ENCODE measurements at places on chromosomes 12 and 14.
A peak's percentile ranks its signal among the peaks of the same experiment; 100 is the strongest.

- DNase-seq: no peak
Observed at GRCh38 chr12:56011509-56012090, 9.2 kb upstream of the IKZF4 start.

DNA sequence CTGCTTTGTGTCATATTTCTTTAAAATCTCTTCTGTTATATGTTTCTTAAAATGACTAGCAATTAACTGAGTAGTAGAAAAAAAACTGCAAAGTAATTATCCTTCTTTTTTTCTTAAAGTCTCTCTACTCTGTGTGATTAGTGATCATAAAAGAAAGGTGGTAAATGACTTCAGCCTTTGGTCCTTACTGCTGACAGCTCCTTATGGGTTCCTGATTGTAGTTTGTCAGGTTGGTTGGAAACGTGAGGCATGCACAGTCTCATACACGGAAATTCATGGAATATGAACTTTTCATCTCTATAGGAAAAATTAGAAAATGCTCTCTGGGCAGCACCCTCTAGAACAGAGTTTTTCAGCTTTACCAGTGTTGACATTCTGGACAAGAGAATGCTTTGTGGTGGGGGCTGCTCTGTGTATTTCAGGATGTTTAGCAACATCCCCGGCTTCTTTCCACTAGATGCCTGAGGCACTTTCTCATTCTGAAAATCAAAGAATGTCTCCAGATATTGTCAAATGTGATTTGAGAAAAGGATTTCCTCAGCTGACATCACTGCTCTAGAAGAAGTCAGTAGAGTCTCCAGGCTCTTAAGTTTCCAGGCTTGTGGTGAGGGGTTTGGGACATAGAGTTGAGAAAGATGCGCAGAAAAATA lies 121.0 kb downstream of the PIK3C2G start:
- peak; percentile 42 for DNase-seq

DNA sequence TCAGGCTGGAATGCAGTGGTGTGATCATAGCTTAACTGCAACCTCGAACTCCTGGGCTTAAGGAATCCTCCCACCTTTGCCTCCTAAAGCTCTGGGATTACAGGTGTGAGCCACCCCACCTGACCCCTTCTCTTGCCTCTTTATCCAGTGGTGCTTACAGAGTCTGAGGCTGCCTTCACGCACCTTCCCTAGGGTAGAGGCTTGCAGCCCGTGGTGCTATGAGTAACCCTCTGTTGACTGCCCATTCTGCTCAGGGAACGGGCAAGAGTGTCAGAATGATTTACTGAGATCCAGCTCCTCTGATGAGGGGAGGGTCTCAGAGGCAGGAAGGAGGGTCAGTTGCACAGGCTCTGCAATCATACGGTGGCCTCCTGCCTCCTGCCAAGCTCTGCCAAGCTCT lies 125.1 kb upstream of the TBX3 start:
- no peak for DNase-seq

DNA sequence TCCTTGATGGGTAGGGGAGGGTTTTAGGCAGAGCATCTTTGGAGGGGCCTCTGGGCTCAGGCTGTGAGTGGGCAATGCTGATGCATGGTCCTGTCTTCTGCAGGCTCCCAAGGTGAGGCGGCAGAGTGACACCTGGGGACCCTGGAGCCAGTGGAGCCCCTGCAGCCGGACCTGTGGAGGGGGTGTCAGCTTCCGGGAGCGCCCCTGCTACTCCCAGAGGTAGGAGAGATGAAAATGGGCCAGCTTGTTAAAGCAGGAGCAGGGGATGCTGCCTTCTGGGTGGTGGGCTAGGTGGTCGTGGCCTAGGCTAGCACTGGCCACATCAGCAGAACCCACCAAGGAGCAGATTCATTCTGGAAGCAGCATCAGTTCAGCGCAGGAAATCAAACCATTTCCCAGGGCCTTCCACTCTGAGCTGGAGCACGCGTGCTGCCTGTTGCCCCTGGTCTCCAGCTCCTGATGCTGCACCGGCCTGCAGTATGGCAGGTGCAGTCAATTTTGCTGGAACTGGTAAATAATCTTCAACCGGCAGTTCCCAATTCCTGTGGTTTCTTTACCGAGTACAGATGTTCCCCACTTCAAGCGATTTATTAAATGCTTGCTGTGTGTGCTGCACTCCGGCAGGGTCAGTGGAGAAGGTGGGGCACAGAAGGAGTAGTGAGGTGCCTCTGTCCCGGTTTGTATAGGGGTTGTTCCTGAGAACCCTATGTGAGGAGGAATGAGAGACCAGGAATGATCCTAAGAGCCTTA lies 7.4 kb downstream of the PAPLN start:
- no peak for DNase-seq

DNA sequence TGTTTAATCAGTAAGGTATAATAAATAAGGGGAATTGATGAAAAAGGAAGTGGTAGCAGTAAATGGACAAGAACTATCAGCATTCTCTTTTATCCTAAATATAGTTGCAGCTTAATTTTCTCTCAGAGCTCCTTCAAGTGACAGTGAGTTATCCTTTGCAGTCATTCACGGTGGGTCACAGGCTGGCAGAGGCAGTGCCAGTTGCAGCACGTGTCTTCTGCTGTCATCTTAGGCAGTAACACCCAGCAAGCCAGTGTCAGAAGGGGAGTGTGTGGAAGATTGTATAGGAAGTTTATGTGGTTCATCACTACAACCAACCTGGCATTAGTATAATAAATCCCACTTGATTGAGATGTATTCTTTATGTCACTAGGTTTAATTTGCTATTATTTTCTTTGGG lies 170.0 kb downstream of the CCDC91 start:
- DNase-seq: no peak

GRCh38 chr14:55180434-55180833 lies 11.0 kb downstream of the DLGAP5 start:
- DNase-seq: no peak

GRCh38 chr12:6532927-6533652 lies 1.2 kb upstream of the GAPDH start:
- no peak for DNase-seq

GRCh38 chr14:61388976-61389576 lies 67.7 kb downstream of the PRKCH start:
- no peak for DNase-seq

- peak; percentile 50 for DNase-seq
Observed at GRCh38 chr14:92783813-92784431, 10.2 kb upstream of the GOLGA5 start.

GRCh38 chr12:2692080-2692479 lies 102.7 kb upstream of the FKBP4 start:
- no peak for DNase-seq

DNA sequence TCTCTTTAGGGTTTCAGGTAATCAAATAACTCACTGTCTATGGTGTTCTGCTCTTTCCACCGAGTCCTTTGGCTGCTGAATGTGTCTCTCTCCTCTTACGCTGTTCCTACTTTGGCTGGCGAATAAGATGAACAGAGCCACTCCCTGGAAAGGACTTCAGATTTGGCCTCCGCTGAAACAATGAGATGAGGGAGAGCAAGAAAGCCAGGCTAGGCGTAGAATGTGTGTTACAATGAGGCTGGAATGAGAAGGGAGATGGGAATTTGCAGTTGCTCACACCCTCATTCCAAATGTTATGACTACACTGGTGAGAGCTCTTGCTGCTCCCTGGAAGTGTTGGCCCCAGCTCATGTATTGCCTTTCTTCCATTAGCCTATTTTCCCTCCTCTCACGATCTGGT lies at the start of gene MFAP5:
Gene MFAP5 (minus strand): TSS at position 234 of the 400 bp plus-strand sequence. CDS start 722 bp downstream, outside the sequence.
- peak; percentile 85 for DNase-seq

DNA sequence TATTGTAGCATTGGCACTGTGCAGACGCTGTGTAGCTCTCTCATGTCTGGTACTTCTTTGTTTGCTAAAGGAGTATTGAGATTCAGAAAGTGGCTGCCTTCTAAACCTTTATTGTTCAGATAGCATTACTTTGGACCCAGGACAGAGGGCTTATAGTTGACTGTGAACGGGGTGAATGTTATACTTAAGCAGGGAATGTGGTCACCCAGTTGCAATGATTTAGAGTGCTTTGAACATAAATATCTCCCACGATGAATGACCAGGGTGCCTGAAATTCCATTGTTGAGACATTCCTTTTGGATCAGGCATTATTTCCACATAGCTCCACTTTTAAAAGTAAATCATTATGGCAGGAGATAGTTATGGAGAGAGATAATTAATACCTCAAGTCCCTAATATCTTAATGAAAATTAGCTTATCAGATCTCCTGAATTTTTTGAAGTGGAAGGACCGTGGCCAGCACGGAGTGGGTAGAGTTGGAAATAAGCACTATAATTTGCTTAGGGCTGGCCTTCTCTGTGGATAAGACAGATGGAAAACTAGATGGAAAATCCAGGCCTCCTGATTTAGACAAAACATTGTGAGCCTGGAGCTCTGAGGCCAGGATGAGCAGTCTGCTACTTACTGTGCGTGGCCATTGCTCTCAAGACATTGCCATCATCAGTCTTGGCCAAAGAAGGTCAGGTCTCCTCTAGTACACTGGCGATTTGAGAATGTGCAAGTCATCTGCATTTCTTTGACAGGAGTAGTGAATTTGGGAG lies 114.5 kb downstream of the ETV6 start:
- DNase-seq: peak; percentile 67

- no peak for DNase-seq
Observed at GRCh38 chr12:110223777-110224378, 57.2 kb upstream of the ATP2A2 start.

DNA sequence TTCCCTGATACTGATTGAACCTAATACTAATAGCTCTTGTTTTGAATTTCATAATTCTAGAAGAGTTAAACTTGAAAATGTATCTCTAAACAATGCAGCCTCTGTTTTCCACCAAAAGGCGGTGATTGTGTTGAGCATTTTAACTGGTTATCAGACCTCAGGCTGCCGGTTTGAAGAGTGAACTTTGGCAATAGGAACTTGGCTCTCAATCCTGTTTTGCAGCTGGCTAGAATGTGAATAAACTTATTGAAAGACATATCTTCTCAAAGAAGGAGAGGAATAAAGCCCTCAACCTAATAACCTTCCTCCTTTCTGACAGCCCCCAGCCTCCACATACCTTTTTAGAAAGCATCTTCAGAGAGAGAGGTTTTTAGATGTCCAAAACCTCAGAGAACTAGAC lies 105.4 kb downstream of the SRGAP1 start:
- DNase-seq: no peak

GRCh38 chr12:23662966-23663365 lies 286.5 kb downstream of the SOX5 start:
- DNase-seq: no peak

DNA sequence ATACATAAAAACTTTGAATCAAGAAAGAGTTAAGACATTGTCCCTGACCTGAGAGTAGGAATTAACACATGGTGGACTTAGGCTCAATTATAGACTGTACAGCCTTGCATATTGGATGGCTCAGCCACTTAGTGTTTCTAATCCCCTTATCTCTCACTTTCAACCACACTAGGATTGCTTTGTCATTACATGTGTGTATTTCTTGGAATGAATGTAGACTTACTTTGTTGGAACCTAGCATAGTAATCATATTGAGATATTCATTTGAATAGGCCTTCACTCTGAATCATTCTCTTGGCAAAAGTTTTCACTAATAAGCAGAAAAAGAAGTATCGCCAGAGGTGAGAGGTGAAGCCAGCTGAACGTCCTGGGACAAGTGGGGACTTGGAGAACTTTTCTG lies 1973.9 kb upstream of the FLRT2 start:
- no peak for DNase-seq

DNA sequence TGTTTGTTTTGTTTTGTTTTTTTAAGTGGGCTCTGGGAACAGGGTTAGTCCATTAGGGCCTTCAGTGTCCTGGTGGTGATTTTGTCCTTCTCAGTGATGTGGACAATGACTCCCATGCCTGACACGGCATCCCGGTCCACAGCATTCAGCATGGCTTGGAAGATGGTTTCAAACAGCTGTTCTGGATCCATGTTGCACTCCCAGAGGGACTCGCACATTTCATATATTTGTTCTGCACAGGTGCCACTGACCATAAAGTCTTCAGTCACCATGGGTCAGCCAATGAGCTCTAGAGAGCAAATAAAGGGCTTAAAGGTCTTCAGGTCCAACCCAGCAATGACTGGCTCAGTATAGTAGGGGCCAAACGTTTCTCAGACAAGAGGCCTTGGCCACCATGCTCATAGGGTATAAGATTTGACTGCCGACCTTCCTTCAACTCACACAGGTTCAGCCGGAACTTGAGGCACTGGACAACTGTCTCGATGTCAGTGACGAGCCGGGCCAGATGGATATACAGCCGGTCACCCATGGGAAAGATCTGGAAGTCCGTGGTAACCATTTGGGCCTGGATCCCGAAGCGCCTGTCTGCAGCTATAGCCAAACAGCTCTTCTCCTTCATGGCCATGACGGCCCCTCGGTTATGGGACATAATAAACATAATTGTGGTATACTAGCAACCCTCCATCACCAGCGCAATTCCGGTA lies 18.0 kb downstream of the OR10P1 start:
- no peak for DNase-seq

GRCh38 chr14:61558271-61558670 lies 137.0 kb upstream of the HIF1A start:
- no peak for DNase-seq

- no peak for DNase-seq
Observed at GRCh38 chr14:74426202-74426582, at the start of gene SYNDIG1L. TSS of gene SYNDIG1L (minus strand) at chr14:74426210. CDS start at chr14:74409744, 16,466 bp downstream.

DNA sequence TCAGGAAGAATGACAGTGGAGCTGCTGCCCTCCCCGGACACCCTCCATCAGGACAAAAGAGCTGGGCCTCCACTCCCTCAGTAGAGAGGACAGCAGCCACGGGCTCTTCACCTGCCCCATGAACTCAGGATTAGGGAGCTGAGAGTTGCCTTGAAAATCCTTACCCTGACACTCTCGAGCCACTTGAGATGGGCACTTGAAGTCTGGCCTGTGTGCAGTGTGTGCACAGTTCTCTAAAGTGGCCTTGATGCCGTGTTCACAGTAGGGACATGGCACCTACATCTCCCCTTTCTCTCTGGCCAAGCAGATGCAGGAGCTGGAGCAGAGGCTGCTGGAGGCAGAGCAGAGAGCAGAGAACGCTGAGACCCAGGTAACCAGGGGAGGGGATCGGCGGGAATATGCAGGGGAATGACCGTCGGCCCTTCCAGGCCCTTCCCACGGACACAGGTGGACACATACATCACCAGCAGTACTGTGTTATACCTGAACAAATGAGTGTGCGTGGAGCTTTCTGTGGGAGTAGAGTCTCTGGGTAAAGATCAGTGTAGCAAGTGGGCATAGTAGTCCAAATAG lies 22.5 kb downstream of the PLEKHH1 start:
- no peak for DNase-seq

GRCh38 chr12:58288190-58288589 lies 346.8 kb downstream of the ATP23 start:
- peak; percentile 13 for DNase-seq

DNA sequence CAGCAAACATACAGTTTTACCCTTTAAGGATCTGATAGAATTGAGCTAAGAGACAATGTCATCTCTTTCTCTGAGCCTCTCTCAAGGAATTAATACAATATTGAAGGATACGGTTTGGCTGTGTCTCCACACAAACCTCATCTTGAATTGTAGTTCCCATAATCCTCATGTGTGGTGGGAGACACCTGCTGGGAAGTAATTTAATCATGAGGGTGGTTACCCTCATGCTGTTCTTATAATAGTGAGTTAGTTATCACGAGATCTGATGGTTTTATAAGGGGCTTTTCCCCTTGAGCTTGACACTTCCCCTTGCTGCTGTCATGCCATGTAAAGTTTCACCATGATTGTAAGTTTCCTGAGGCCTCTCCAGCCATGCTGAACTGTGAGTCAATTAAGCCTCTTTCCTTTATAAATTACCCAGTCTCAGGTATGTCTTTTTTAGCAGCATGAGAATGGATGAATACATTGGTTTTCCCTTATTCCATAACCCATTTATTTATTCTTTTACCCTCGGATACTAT lies 47.6 kb downstream of the TMEM30B start:
- DNase-seq: no peak

GRCh38 chr12:124636138-124636978 lies 68.9 kb upstream of the NCOR2 start:
- no peak for DNase-seq

All from AG09309 (cell line).